Ascending aorta (tissue), 2 donors: ENCODE measurements at places on chromosomes 7 and 10. TPM values are rescaled to one million over a fixed set of nuclear protein-coding genes. Genes with fewer than 3 reads are reported as not detected.

DNA sequence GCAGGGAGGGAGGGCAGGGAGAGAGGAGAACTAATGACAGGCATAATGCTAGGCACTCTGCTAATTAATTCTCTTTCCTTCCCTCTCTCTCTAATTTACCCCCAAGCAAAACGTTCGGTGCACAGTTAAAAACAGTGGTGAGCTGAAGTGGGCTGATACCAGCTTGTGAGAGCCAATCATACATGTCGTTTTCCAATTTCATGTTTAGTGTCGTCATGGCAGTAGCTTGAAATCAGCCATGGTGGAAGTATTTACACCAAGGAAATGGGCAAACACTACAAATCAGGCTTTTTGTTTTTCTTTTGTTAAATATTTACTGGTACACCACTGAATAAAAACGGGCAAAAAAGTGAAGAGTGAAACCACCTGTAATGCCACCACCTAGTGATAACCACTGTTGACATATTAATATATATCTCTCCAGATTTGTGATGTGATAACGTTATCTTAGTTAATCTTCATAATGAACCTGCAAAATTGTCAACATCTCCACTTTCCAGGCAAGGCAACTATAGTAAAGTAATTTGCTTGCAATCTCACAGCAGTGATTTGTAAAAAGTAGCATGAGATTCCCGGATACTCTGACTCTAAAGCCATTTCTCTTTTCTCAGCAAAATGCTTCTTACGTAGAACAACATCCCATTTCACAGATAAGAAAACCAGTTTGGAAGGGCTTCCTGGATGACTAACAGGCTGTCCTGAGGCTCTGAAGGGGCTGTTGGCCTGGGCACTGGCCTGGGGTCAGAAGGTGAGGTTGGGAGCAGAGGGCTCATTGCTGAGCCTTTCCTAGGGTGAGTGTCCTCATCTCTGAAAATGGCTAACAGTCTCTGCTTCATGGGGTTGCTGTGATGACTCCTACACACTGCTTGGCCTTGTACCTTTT is 83.7 kb downstream of the ATXN7L1 start:
- DNase-seq, result no peak

DNA sequence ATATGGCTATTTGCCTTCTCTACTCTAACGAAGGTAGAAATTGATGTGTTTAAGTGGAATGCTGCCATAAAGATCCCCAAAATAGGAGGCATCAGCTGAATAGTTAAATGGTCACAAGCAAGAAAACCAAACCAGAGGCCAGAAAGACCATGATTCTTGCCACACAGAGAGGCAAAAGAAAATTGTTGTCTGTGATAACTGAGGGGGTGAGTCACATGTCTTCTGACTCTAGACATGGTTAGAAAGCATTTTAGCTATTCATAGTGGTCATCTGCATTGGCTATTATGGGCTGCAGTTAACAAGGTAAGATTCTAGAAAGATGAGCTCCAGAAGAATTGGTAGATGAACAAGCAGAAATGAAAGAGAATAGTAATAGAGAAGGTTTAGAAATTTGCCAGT is 361.4 kb upstream of the NPSR1 start:
- DNase-seq, result no peak

DNA sequence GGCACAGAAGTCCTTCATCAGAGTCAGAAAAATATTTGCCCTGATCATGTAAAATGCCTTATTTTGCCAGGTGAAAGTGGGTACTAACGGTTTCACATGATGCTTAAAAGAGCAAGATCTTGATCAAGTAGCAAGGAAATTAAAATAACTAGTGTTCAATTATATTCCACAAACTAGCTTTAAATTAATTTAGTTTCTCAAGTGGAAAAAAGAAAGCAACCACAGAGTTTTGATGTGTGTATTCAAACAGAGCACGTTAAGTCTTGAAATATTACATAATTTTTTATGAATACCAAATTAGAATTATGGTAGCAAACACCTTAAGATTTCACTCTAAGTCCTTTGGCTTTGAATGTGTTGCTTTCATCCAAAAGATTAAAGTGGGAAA is 47.3 kb downstream of the PIP4K2A start:
- no peak for DNase-seq

GRCh38 chr10:102612964-102613275 is 31.4 kb upstream of the TRIM8 start:
- no peak for DNase-seq

- no peak for DNase-seq
Observed at GRCh38 chr7:100584683-100585510, 1.0 kb downstream of the LRCH4 start.

DNA sequence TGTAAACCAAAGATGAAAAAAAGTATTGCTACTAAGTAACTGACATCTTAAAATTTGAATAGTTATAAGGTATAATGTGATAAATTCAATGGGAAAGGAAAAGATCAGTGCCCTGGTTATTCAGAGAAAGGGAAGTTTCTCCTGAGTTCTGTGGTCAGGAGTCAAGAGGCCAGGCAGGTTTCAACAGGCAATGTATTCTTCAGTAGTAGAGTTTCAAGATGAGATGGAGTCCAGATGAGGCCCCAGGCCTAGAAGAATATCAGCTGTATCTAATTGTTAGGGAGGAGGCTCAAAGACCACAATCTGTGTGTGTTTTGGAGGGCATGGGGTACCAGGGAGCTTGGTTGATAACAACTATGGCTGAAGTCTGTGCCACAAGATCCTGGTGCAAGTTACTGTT is 101.4 kb upstream of the DLX6 start:
- no peak for DNase-seq

DNA sequence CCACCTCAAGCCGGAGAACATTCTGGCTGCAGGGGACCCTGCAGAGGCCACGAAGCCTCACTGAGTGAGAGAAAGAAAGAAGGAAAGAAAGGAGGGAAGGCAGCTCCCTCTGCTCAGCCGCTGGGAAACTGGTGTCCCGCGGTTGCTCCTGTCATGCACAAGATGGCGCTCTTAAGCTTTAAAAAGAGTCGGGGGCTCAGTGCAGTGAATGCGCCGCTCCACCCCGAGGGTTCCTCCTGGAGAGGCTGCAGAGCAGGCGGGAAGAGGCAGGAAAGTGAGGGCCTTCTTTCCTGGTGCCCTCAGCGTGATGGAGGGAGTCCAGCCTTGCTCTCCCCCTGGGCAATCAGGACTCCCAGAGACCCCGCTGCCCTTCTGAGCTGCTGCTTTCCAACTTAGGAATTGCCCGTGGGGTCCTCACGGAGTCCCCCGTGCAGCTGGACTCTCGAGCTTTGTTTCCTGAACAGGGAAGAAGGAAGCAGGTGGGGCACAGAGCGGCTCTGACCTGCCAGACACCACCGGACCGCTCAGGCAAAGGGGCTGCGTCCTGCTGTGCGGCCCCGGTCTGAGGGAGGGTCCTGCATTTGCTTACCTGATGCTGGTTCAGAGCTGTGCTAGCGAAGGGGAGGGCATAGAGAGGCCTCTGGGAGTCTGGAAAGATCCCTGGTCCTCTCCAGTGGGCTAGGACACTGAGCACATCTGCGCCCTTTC is 141.9 kb upstream of the MKI67 start:
- DNase-seq, result no peak

Gene ARHGAP22
- total RNA-seq, result 2.0 TPM

Gene COL1A2
- total RNA-seq, result 692 TPM

Gene SCRN1
- total RNA-seq, result 31.0 TPM

Gene ANKRD22
- not detected for total RNA-seq

Gene FOXI2
- total RNA-seq, result not detected
